ENCODE measurements at places on chromosomes 2 and 18.

DNA sequence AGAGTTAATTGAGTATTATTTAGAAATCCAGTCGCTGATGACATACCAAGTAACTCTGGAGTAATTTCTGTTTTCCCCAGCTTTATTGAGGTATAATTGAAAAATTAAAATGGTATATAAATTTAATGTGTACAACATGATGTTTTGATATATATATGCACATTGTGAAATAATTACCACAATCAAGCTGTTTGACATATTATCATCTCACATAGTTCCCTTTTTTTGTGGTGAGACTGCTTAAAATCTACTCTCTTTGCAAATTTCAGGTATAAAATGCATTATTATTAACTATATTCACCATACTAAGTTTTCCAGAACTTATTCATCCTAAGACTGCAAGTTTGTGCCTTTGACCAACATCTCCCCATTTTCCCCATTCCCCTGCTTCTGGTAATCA, 25.0 kb upstream of the SPAG16 start:
- no peak for DNase-seq

DNA sequence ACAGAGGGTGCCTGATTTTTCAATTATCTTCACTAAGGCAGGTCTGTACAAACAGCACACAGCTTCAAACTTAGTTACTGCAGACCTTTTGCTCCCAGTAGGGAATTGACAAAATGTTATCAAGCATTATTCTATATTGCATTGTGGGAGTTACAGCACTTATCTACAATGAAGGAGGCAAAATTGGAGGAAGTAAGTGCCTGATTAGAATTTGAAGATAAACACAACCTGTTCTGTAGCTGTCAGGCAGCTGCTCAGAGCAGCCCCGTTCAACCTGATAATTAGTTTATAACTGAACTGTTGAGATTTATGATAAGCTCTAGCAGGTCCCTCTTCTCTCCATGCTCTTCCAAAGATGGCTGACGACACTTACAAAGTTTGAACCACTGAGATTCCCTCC, 364.4 kb upstream of the CYRIA start:
- no peak for DNase-seq

DNA sequence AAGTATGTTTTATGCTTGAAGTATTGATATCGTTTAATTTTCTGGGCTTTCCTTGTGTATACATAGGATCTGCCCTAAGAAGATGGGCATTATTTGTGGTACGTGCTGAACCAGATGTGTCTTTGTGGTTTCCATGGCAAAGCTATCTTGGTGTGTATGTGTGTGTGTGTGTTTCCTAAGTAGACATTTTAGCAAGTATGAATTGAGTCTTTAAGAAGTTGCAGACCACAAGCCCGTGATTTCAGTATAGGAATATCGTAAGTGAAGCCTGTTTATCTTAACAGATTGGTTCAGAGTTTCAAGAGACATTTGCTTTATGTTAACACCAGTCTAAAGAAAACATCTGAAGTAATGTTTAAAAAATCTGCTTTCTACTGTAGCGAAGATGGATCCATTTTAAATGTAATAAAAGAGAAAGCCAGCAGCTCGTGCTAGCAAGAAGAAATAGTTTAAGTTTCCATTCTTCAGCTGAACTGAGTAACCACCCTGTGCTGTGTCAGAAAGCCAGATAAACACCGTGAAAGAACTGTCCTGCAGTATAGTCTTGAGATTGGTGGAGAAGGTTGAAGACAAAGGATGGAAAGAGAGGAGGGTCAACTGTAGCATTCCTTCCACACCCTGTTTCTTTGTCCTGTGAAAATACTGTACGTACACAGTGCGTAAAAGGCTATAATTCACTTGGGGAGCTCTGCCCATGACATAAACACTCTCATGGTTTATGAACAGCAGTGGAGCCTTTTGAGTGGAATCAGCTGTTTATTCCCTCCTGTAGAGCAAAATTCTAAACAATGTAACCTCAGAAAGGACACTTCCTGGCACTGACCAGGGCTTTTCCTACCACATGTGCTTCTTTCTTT, 91.9 kb upstream of the FOSL2 start:
- no peak for DNase-seq

GRCh38 chr2:225597911-225598310, 198.4 kb downstream of the NYAP2 start:
- no peak for DNase-seq

GRCh38 chr2:176454893-176455815, 185.9 kb downstream of the MTX2 start:
- DNase-seq: no peak

DNA sequence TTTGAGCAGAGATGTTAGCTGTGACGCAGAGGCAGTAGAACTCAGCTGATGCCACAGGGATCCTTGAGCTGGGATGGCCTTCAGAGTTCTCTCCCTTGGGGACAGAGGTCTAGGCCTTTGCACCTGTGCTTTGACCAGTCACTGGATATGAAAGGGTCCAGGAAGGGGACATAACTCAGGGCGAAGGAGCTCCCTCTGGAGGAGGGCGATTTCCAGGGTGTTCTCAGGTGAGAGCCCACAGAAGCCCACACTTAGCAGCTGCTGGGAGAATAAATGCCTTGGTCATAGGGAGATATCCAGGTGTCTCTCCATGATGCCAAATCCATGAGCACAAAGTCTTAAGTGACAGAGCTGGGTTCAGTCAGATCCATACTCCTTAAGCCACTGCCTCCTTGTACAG, 369.2 kb downstream of the NYAP2 start:
- no peak for DNase-seq

- DNase-seq: no peak
These were observed 23.6 kb upstream of the KYNU start for GRCh38 chr2:142853912-142854311.

- DNase-seq: no peak
These were observed 262.3 kb downstream of the ZNF516 start for GRCh38 chr18:76232779-76233178.

- no peak for DNase-seq
These were observed 4.5 kb downstream of the ATIC start for GRCh38 chr2:215316336-215316735.

GRCh38 chr2:1758171-1758570, 13.9 kb upstream of the PXDN start:
- no peak for DNase-seq

GRCh38 chr2:189954989-189955388, 107.5 kb downstream of the MSTN start:
- no peak for DNase-seq

DNA sequence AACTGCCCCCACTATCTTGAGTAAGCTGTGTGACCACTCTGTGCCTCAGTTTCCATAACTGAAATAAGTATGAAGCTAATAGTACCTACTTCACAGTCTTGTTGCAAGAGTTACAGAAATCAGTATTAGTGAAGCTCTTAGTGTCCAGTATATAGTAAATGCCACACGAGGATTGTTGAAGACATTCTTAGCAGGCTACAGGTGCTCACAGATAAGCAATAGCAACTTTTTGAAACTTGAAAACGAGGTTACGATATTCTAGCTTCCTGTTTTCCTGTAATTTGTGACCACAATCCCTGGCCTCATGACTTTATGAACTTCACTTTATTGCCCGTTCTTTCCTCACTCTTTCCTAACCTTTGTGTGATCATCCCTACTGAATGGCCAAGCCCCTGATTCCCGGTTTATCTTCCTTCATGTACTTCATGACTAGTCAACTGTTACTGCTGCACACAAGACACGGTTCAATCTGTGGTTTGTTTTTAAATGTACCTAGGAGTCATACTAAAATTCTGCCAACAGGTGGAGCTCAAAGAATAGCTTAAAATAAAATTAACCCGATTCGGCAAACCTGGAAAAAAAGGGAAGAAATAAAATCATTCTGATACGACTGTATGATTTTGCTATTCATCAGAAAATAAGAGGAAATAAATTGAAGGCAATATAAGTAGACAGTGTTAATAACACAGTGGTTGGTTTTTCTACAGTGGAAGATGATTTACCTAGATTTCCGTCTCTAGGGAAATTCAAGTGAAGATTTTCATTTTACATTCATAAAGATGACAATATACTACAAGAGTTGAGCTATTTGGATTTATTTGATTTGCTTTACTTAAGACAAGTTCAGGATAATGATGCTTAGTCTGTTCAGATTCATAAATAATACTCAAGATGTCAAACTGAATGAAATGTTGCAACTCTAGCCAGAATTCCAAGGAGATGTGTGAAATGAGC, 38.1 kb upstream of the STAT1 start:
- no peak for DNase-seq

Measured in HS-27A (cell line).